ENCODE measurements at places on chromosomes 4 and X.

DNA sequence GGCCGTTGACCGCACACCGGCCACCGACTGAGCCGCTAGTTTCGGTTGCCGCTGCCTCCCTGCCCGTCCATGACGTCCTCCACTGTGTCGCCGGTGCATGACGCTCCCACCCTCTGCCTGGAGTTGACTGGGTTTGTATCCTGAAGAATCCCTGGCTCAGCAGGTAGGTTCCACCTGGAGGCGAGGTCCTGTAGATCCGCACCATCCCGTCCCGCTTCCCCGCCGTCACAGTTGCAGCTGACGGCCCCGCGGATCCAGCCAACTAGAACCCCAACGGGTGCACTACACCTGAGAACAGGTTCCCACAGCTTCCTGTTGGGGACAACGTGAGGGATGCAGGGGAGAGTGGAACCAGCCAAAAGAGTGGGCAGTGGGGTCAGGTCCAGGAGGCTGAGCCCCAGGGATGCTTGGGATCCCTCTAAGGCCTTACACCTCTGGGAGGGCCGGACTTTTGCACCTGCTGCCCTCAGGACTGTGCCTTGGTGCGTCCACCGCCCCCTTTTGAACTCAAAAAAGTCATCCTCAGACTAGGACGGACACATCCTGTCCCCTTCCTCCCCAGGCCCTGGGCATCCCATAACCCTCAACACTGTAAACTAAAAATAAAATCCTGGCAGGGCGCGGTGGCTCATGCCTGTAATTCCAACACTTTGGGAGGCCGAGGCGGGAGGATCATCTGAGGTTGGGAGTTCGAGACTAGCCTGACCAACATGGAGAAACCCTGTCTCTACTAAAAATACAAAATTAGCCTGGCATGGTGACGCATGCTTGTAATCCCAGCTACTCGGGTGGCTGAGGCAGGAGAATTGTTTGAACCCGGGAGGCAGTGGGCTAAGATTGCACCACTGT, 1.1 kb upstream of the SLBP start:
- no peak for DNase-seq

- DNase-seq = no peak
These were observed 129.4 kb downstream of the FAT4 start for GRCh38 chr4:125444166-125444565.

- DNase-seq = no peak
These were observed 28.7 kb downstream of the TMPRSS11A start for GRCh38 chr4:67934628-67935027.

GRCh38 chr4:68859655-68860054, 43.9 kb downstream of the UGT2B10 start:
- DNase-seq = no peak

DNA sequence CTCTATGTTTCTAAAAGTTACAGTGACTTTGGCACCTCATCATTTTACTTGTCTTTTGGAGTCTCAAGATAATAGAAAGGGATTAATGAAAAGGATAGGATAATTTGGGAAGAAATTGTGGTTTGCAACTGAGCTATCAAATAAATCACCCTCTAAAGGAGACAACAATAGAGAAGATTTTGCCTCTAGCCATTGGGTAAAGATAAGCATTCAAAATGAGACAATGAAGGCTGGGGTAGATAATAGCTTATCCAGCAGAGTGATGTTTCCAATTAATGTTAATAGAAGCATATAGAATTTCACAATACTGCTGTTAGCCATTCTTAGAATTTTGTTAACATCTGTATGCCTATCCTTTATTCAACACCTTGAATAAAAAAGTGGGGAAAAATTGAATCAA, 1177.6 kb downstream of the ADGRL3 start:
- no peak for DNase-seq

- DNase-seq = peak; percentile 51
These were observed 83.2 kb downstream of the GPAT3 start for GRCh38 chr4:83618991-83619645.

- DNase-seq = peak; percentile 1
These were observed 4.6 kb upstream of the LUZP4 start for GRCh38 chrX:115284877-115285276.

GRCh38 chrX:128975745-128976144, 547.5 kb downstream of the SMARCA1 start:
- DNase-seq = peak; percentile 21

- no peak for DNase-seq
These were observed 73.4 kb upstream of the ARHGAP36 start for GRCh38 chrX:130984782-130985181.

- no peak for DNase-seq
These were observed 945.1 kb downstream of the ADGRL3 start for GRCh38 chr4:62145276-62145675.

Measured in fibroblast of upper back skin (primary cell).